Hepatocyte (in vitro differentiated cells): ENCODE measurements at places on chromosomes 1 and 21.

GRCh38 chr1:228494391-228494790 is 7.2 kb downstream of the RNF187 start:
- DNase-seq = no peak

GRCh38 chr1:157360023-157360390 is 192.3 kb downstream of the FCRL5 start:
- no peak for DNase-seq

DNA sequence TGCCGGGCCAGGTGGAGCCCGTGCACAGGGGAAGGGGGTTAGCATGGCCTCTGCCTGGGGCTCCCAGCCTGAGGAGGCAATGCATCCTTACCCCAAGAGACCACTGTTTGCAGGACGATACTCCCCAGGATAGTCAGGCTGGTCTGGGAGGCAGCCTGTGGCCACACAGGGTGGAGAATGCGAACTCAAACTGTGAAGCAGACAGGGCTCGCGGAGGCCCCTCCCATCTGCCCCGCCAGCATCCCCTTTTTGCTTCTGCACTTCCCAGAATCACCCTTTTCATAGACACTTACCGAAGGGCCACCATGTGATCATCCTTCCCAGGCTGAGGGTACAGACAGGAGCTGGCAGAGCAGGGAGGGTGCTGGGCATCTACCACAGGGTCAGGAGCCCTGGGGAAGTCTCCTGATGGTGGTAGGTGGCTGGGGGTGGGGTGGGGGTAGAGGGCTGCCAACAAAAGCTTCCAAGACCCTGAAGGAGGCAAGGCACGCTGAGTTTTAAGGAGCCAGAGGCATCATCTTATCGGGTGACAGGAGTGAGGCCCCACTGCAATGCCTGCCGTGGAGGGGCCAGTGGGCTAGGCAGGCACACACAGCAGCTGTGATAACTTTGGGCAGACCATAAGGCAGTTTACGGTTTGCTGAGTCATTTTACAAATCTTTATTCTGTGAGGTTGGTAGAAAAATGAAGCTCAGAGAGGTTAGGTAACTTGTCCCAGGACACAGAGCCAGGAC is 31.3 kb upstream of the BTG2 start:
- DNase-seq = peak; percentile 19

DNA sequence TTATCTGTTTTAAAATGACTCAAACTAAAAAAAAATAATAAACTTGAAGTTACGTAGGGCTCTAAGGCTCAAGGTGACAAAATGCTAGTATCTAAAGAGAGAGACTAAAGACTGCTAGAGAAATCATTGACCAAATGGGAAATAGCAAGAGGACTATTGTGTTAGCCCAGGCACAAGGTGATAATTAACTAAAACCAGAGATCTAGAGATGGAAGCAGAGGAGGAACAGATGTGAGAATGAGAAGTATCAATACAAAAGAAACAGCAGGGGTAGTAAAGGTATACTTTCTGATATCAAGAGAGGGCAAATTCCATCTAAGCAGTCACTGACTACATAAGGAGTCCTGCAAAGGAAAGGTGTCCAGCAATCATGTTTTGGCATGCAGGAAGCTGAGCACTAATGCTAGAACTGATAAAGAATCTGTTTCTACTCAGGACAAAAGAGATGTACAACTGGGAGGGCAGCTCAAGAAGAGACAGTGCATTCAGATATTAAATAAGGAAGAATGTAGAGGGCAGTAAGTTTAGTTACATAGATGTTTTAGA is 100.2 kb upstream of the GNG4 start:
- peak; percentile 7 for DNase-seq

DNA sequence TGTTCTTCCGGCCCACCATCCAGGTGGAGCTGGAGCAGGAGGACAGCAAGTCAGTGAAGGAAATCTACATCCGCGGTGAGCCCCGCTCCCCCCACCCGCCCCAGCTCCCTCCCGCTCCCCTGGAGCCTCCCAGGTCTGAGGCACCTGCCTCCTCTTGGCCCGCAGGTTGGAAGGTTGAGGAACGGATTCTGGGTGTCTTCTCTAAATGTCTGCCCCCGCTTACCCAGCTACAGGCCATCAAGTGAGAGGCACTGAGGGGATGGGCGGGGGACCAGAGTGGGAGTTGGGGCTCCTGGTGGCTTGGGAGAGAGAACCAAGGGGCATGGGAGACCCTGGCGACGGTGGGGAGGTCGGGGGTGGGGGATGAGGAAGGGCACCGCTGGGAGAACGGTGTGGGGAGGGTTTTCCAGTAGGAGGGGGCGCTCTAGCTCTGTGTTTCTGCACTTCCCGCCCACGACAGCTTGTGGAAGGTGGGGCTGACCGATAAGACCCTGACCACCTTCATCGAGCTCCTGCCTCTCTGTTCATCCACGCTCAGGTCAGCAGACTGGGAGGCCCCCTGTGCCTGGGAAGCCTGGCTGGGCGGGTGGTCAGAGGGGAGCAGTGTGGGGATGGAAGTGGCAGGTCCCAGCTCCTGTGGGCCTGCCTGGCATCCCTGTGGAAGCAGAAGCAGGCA is 4.2 kb downstream of the LRRC71 start:
- no peak for DNase-seq
